Fibroblast of the aortic adventitia (primary cell): ENCODE measurements at places on chromosomes 11 and 22. TPM values are rescaled to one million over a fixed set of nuclear protein-coding genes. Genes with fewer than 3 reads are reported as not detected.

SLC3A2 gene
- total RNA-seq: 174 and 179 TPM in 2 replicates

FOSL1 gene
- total RNA-seq: 11.4 and 73.9 TPM in 2 replicates

DNA sequence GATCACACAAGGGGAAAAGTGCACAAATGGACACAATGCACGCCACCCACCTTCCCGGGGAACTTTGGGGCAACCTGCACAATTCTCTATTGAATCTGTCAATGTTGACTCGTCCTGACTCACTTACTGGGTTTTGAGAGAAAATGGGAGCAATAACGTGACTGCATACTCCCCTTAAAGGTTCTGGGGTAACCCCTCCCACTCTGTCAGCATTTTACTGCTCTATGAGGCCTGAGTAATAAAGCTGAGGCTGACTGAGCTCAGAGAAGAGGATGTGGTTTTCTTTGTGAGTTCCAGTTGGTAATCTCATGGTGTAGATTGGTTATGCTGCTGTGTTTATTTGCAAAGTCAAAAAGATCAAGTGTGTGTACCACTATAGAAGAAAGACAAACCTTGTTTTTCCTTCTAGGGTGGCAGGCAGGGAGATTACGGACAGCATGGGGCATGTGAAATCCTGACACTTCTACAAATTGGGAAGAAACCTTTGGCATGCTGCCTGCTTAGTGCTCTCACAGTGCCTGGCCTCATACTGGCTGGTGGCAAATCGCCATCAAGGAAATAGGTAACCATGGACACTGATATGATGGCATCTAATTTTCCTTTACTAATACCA lies 16.1 kb upstream of the APOA1 start:
- peak; percentile 83 for DNase-seq

DNA sequence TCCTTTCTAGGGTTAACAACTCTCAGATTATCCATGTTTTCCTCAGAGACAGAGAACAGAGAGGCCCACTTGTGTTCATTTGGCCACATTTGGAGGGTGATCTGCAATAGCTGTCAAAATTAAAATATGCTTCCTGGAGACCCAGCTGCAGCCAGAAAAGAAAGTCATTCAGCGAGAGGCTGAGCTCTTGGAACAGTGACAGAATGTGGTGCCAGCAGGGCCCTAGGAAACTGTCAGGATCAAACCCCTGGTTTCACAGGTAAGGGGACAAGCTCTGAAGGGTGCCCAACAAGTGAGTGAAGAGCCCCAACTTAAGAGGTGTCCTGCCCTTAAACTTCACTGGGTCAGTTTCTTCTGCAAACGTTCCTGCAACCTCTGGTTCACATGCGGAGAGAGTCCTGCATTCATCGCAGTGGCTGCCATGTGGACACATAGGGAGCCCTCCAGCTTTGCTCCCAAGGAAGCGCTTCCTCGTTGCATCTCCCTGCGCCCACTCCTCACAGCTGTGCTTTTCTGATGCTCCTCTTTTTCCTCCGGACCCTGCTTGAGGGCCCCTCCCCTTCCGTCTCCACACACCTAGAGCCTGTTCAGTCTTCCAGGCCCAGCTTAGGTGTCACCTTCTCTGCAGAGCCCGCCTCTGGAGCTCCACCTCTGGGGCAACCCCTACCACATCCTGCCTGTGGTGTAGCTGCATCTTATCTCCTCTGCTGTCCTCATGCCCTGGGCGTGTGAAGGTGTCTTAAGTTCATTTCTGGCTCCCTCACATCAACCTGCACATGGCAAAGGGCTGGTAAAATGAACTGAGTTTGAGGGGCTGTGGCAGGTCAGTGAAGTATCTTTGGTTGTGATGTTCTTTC lies 3.9 kb downstream of the UCP3 start:
- no peak for DNase-seq

- peak; percentile 33 for DNase-seq
Observed at GRCh38 chr11:72617080-72617762, 57.0 kb downstream of the PDE2A start.
